Stimulated activated CD8-positive, alpha-beta memory T cell treated with anti-CD3 and anti-CD28 coated beads, Interleukin-7, amount 100 ng/mL, for 1 hour (primary cell): ENCODE measurements at places on chromosomes 4 and X.

DNA sequence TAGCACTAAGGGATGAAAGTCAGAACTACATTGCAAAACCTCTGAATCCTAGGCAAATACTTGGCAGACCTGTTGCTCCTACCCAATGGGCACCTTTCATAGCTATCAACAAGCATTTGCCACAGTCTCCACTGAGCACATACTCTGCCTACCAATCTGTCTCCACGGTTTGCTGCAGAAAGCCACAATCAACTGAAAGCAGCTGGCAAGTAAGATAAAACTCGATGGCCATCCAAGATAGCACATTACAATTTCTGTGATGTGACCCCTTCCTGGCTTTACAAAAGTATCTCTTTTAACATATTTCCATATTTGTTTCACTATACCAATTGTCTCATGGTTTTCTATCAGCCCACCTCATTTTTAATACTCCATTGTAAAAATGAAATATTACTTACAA is 1060.5 kb upstream of the INTU start:
- no peak for DNase-seq

DNA sequence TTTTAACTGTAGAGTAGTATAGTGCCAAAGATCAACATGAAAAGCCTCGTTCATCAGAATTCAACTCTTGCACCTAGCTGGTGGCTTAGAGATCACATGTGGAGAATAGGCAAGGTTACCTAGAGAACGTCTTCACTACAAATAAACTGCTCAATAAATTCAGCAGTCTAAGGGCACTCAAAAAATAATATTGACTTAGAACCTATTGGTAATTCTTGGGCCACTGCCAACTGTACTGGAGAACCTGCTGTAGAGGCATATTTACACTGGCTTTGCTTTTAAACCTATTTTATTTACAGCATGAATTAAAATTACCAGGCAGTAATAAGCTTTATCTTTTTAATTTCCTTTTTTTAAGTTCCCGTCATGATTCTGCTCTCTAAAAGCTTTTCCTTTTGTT is 343.7 kb downstream of the PDHA2 start:
- DNase-seq = no peak

DNA sequence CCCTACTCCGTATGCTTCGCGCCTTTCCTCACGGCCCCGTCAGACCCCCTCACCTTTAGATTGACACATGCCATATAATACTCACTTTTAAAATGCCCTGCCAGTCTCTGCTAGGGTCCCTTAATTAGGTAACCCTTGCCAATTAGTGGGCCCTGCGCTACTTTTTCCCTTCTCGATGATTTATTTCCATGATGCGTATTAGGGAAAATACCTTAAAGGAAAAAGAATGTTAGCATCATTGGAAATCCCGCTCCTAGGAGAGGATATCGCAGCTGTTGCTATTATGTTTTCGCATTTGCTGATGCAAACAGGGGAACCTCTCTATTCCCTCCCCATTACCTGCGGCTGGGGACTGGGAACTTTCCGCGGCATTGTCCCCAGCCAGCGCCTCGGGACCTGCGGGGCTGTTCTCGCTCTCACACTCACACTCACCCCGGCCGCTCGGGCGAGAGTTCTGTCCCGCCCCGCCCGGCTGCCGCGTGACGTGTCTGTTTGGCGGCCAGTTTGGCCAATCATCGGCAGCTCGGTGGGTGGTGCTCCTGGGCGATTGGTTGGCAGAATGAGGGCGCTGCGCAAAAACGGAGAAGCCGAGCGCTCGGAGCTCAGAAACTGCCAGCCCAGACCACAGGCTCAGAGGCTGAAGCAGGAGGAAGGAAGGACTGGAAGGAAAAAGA is at the start of gene PCDH10:
TSS of gene PCDH10 (plus strand) at position 605 of the 674 bp plus-strand sequence. CDS start 847 bp downstream, outside the sequence.
- no peak for DNase-seq

GRCh38 chr4:107131295-107131694 is 95.2 kb upstream of the DKK2 start:
- no peak for DNase-seq

- DNase-seq = no peak
Measured at GRCh38 chrX:100409610-100410590, at the start of gene PCDH19. TSS of gene PCDH19 (minus strand) at chrX:100410273. CDS start at chrX:100408597, 1,676 bp downstream.

DNA sequence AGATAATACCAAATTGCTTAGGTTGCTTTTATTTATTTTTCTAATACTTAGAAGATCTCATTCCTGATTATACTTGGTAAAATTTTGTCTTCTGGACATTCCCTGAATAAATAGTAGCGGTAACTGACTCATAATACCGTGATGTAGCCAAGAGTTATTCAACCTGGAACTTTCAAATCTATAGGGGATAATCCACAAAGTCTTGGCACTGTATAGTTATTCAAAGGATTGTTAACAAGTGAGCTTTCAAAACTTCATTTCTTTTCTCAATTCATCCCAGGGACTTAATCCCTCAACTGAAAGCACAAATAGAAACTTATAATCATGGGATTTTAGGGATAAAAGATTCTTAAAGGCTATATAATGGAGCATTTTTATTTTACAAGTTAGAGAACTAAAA is 1383.3 kb downstream of the FAM133A start:
- no peak for DNase-seq

- DNase-seq = no peak
Measured at GRCh38 chr4:182822554-182822953, 94.6 kb downstream of the DCTD start.

- no peak for DNase-seq
Measured at GRCh38 chr4:74362347-74362746, 2.6 kb upstream of the EREG start.

DNA sequence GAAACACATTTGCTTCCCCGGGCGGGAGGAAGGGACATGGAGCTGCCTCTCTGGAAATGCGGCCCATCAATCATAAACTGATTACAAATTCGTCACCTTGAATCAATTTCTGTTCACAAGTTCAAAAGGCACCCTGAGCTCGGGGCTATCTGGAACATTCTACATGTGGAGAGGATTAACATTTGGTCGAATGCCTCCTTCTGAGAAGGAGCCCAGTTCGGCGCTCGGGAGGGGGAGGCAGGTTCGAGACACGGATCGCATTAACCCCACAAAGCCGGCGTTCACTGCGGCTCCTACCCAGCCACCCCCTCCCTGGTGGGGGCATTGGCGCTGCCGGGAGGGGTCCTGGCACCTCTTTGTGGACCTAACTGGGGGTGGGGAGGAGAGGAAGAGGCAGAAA is 108.0 kb downstream of the CPZ start:
- no peak for DNase-seq

DNA sequence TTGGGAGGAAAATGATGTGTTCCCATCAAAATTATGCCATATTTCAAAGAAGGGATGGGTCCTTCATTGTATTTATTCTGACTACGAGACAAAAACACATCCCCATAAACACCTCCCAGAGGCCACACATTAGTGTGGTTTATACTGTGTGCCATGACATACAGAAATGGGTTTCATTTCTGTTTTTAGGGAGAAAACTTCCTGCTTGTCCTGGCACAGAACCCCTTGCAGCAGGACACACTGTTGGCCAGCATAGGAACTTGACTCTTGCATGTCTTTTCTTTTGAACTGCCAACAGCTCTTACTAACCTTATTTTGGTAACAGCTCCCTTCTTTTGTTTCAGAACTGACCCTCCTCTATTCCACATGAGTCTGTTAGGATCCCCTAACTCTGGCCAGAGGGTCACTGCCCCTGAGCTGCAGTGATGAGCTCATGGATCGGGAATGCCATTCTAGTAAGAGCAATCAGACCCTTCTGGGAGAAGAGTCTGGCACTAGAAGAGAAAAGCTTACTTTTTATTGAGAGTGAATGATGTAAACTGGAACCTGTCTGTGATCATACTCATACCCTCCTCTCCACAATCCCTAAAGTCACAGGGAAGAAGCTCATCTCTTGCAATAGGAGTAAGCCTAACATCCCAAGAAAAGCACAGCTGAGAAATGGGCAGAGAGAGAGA is 86.4 kb downstream of the SMIM20 start:
- no peak for DNase-seq

- DNase-seq = no peak
Measured at GRCh38 chrX:17488036-17488435, 113.0 kb downstream of the NHS start.

DNA sequence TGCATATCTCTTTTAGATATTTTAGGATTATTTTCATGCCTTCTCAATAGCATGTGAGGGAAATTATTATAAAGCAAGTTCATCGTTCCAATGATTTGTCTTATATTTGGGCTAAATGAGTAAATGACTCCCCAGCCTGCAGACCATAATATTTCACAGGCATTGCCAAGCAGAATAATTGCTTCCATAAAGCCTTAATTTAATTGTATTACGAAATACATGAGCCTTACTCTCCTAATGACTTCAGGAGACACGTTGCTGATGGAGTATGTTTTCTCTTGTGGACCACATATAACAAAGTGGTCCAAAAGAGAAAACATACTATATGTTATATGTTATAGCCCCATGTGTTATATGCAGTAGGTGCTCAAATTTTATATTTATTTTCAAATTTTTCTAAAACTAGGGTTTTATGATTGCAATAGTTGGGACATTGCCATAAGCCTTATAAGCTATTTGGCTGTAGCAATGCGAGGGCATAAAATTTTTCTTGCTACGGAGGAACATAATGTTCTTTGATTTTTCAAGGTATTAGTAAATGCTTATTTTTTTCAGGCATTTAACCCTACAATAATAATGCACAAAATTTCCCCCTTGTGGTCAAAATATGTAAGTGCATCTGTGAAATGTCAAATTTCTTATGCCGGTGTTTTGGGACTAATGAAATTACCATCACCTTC is 26.2 kb upstream of the TMPRSS11D start:
- DNase-seq = no peak

GRCh38 chr4:6591781-6592180 is 16.8 kb downstream of the MAN2B2 start:
- DNase-seq = no peak

GRCh38 chr4:155914782-155915181 is 11.3 kb downstream of the TDO2 start:
- no peak for DNase-seq

GRCh38 chr4:153393397-153393796 is 48.9 kb downstream of the MND1 start:
- no peak for DNase-seq

GRCh38 chr4:118905566-118905965 is 16.9 kb downstream of the SYNPO2 start:
- DNase-seq = no peak

DNA sequence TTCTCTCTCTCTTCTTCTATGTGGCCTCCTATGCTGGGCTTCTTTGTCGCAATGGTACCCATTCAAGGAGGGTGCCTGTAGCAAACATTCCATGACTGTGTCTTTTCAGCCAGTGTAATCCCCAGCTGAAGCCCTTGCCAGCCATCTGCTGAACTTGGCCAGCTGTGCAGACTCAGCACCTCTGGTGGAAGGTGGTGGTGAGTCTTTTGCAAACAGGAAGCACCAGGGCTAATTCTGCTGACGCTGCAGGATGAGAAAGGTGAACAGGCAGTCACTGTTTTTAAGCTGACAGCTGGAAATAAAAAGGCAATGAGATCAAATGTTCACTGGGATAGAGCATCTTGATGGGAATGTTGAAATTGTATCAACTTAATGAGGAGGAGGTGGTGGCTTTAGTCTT is 298.7 kb upstream of the CLNK start:
- no peak for DNase-seq

DNA sequence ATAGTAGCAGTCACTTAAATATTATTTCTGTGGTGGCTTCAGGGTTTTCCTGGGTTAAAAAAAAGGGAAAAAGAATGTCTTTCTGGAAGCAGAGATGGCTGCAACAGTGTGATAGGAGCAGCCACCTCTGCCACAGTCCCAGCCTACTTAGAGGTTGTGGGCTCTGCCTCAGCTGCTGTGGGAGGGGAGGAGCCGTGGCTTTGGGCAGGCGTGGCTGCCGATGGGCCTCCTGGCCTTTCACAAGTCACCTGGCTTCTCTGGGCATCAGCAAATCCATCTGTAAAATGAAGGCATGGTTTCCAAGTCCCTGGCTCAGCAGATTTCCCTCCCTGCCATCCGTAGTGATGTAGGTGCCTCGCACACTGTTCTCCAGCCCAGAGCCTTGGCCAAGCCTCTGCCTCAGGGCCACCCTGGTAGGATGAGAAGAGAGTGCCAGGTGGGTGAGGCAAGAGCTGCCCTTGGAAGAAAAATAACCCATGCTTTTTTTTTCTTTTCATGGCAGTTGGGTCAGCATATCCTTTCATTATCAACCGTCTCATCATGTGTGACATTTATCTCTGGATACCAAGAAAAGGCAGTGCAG is 66.1 kb downstream of the PTTG2 start:
- DNase-seq = no peak

DNA sequence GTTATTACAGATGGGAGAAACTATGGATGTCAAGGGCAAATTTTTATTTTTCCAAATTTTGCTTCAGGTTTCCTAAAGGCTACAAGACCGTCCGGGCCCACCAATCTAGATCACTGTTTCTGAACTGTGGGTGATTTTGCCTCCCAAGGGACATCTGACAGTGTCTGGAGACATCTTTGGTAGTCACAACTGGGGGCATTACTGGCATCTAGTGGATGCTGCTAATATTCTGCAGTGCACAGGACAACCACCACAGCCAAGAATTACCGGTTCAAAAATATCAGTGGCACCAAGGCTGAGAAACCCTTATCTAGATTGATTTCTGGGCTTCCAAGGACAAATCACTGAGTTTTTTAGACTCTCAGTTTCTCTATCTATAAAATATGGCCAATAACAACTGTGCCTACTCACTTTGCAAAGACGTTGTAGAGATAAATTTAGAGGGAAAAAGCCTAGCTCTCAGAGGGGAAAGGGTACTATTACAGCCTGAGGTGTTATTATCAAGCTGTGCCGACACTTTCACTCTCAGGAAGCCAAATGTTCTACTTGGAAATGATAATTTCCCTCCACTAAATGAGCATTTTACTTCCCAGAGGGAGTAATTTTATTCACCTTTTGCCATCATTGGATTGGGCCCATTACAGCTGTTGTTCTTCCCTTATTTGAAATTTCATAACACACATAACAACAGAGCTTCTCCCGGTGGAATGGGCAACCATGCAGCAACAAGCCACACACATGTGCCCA is 442.1 kb downstream of the CENPC start:
- DNase-seq = no peak

DNA sequence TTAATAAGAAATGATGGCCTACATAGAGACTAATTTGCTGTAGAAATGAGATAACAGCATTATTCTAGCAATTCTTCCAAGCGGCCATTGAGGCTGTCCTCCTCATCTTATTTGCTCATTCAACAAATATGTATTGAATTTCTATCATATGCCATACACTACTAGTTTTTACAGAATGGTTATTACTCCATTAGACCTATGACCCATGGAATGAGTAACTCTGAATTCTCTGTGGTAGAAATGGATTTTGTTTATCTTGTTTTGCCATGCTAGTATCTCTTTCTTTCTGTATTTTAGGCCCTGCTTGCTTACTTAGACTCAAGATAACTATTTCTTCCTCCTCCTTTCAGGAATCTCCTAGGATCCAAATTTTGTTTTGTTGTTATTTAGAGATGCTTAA is 103.5 kb downstream of the RPA4 start:
- no peak for DNase-seq

DNA sequence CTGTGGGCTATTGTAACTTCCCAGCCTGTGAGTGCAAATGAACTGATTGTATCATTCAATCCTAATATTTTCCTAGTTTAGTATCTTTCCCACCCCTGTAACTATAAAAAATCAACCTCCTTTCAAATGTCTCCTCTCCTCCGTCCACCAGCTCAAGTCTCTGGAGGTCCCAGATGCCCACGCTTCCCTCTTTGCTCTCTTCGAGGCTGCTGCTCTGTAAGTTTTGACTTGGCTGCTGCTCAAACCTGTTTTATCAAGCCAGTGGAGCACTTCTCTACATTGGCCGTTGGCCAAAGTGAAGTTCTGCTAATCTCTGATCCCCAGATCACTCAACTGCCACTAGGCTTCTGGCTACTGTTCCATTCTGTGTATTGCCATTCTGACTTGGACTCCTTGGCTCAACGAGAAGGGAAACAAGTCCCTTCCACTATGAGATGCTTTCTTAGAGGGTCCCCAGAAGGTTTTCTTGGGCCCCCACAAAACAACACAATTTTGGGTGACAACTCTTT is 60.7 kb upstream of the RAPGEF2 start:
- DNase-seq = no peak
